ENCODE measurements at places on chromosomes 1 and 21.

DNA sequence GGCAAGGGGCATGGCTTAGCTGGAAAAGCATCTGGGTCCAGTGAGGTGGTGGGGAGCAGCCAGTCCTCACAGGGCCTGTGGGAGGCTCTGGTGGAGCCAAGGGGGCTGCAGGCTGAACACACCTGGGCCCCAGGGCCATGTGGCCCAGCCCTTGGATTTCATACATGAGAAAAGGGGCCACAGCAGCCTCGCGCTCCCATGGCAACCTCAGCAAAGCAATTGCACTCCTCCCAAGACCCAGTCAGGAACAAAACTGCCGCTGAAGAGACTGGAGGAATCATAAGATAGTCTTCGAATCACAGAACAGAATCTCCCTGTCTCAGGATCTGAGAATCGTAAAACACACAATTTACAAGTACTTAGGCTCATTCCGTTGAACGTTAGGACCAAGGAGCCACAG lies 24.6 kb downstream of the LRP8 start:
- no peak for DNase-seq

DNA sequence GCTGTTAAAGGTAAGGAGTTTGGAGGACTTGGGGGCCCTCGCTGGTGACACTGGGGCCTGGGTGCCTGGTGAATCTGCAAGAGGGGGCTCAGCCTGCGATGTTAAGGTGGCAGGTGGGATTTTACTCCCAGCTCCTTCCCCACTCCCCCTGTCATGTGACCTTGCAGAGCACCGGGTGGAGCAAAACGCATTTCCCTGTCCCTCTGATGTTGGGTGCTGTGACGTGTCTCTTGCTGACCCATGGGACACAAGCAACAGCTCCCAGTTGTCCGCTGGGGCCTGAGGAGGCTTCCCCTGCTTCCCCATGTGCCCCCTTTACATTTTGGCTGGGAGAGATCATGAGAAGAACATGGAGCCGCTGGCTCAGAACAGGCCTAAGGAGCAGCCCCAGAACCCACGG lies 319.0 kb downstream of the MATN1 start:
- DNase-seq, result no peak

DNA sequence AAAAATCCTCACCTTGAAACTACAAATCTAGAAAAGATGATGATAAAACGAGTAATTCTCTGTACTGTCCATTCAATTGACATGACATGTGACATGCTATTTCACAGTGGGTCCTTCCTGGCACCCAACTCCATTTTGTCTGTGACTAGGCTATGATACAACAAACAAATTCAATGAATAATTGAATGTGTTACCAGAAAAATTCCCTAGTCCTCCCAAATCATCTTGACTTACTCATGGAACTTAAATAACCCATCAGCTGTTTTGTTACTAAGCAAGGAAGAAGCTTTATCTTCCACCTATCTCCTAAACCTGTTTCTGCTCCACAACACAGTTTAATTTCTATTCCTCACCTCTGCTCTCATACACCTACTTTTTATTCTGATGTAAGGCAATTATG lies 30.4 kb downstream of the B3GALNT2 start:
- DNase-seq, result no peak

GRCh38 chr1:48936436-48936835 lies 159.7 kb upstream of the BEND5 start:
- DNase-seq, result no peak

GRCh38 chr1:228048659-228049298 lies 33.7 kb upstream of the ARF1 start:
- DNase-seq, result no peak

DNA sequence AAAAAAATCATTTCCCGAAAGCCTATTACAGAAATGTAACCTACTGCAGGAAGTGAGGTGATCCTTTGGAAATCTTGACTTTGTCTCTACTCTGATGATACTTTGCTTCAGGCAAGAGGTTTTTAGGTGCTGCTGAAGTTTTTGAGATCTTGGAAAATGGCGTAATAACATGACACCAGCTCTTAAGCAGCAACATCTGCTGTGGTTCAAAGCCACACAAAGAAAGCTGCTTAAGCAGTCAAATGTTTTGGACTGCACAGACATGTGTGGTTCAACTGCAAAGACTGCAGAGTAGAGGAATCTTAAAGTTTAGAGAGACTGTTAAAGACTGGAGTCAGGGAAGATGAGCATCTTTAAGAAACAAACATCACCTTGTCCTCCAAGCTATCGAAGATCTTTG lies 139.0 kb downstream of the RASAL2 start:
- no peak for DNase-seq

DNA sequence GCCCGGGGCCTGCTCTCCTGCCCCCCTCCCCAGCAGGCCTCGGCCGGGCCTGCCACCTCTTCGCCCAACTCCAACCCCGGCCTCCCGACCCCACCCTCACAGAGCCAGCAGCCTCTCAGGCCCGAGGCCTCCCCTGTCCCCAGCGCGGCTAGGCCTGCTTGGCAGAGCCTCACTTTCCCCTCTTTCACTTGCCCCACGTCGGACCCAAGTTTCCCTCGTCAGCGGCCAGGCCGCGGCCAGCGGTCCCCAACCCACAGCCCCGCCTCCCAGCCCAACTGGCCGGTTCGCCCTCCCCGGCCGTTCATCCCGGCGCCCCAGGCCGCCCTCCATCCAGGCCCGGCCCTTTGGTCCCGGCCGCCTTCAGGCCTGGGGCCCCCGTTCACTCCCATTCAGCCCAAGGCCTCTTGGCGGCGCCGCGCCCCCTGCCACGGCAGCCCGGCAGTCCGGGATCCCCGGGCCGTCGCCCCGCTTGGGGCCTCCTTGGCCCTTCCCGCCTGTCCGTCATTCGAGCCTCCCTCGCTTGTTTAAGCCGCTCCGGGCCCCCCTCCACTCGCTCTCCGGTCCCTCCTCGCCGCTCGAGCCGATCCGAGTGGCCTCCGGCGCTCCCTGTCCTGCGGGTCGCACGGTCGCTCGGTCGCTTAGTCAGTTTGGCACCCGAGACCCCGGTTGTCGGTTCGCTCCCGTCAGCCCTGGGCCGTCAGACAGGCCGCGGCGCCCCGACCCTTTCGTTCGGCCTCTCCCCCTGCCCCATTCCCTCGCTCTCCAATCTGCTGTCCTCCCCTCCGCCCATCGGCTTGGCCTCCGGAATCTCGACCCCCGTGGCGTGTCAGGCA lies 1.4 kb downstream of the LRRC41 start:
- peak; percentile 34 for DNase-seq

- DNase-seq, result no peak
Observed at GRCh38 chr1:52554756-52555155, 1.9 kb upstream of the TUT4 start.

GRCh38 chr1:36135330-36135667 lies 10.3 kb upstream of the COL8A2 start:
- no peak for DNase-seq

DNA sequence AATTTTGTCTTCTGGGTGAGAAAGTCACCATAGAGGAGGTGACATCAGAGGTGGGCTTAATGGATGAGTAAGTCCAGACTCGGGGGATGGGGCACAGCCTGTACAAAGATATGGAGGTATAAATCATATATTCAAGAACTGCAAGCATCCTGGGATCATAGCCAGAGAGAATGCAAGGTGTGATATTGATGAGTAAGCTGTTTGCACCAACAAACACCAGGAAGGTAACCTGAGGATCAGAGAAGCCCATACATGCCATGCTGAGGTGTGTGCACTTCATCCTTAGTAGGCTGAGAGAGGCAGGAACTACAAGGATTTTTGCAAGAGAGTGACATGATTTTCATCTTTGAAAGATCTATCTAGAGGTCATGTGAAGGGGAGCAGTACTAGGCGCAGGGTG lies 306.4 kb downstream of the HHAT start:
- no peak for DNase-seq

- no peak for DNase-seq
Observed at GRCh38 chr21:33373451-33373850, 29.8 kb upstream of the IFNGR2 start.

- no peak for DNase-seq
Observed at GRCh38 chr1:106937104-106937503, 119.4 kb upstream of the PRMT6 start.

DNA sequence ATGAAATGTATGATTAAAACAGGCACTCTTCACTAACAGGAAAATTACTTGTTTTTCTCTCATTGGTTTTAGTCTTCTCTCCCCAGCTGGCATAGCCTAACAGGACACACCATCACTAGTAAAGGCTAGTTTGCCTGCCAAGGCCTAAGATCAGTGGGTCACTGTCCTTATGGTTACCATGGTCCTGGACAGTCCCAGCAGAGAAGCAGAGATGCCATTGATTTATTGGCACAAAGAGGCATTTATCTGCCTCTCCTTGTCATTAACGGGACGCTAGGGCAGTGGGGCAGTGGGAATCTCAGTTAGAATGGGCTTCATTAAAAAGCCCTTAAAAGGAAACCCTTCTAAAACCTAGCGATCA lies 13.9 kb downstream of the CD247 start:
- no peak for DNase-seq

- no peak for DNase-seq
Observed at GRCh38 chr1:232725305-232726047, 79.7 kb upstream of the MAP10 start.

DNA sequence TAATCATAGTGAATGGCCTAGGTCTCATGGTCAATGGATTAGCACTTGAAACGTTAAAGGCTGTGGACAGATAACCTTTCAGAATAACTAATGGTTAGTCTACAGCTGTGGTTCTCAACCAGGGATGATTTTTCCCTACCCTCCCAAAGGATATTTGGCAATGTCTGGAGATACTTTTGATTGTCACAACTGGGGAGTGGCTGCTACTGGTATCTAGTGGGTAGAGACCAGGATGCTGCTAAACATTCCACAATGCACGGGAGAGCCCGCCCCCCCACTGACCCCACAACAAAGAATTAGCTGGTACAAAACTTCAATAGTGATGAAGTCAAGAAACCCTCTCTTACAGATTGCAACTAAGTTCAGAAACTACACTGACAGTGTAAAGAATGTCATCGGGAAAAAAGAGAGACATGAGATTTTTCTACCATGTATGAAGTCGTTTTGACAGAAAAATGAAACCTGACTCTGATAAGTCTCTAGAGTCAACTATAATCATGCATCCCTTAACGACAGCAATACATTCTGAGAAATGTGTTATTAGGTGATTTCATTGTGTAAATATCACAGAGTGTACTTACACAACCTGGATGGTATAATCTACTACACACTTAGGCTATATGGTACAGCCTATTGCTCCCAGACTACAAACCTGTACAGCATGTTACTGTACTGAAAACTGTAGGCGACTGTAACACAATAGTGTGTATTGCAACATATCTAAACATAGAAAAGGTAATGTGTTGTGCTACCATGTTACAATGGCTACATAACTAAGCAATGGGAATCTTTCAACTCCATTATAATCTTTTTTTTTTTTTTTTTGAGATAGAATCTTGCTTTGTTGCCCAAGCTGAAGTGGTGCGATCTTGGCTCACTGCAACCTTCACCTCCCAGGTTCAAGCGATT lies 49.7 kb upstream of the PRDX6 start:
- no peak for DNase-seq

GRCh38 chr1:32992489-32993323 lies 28.1 kb upstream of the RNF19B start:
- peak; percentile 86 for DNase-seq

GRCh38 chr21:29390778-29391177 lies 92.1 kb downstream of the BACH1 start:
- no peak for DNase-seq

DNA sequence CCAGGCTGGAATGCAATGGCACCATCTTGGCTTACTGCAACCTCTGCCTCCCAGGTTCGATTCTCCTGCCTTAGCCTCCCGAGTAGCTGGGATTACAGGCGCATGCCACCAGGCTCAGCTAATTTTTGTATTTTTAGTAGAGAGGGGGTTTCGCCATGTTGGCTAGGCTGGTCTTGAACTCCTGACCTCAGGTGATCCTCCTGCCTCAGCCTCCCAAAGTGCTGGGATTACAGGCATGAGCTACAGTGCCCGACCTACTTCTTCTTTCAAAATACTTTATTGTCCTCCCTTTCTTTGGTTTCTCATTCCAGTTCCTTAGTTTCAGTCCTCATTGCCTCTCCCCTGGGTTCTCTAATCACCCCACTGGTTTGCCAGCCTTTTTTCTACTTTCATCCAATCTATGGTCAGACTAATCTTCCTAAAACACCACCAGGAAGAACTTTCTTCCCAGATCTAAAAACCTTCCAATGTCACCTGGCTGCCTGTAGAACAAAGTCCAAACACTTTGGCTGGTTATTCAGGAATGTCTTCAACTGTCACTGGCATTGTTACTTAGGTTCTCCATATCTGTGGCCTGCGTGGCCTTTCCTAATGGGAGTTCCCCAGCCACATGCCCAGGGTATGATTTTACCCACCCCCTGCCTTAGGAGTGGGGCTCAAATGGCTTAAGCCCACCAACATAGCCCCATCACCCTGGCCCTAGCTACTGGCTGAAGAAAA lies 29.0 kb upstream of the SLC30A1 start:
- DNase-seq, result no peak

DNA sequence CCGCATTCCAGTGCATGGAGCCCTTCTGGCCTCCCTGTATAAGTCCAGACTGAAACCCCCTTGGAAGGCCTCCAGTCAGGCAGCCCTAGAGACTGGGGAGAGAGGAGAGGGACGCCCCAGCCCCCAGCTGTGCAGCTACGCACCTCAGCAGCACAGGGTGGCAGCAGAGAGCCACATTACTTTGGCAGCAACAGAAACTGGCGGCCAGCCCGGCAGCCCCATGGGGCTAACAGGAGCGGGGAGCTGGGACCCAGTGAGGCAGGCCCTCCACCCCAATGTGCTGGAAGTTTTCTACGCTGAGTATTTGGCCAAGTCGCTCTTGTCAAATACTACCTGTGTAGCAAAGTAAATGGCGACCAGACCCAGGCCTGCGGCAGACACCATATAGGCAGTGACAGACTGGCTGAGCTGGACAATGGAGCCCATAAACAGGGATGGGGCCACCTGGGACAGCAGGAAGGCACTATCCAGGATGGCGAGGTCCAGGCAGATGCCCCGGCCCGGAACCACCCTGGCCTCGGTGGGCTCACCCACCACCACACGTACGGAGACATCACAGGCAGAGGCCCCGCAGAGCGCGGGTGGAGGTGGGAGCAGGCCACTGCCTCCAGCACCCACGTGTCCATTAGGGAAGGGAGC lies 21.2 kb downstream of the SLC45A3 start:
- peak; percentile 77 for DNase-seq

- no peak for DNase-seq
Observed at GRCh38 chr1:42463921-42464320, 835 bp downstream of the CCDC30 start.

DNA sequence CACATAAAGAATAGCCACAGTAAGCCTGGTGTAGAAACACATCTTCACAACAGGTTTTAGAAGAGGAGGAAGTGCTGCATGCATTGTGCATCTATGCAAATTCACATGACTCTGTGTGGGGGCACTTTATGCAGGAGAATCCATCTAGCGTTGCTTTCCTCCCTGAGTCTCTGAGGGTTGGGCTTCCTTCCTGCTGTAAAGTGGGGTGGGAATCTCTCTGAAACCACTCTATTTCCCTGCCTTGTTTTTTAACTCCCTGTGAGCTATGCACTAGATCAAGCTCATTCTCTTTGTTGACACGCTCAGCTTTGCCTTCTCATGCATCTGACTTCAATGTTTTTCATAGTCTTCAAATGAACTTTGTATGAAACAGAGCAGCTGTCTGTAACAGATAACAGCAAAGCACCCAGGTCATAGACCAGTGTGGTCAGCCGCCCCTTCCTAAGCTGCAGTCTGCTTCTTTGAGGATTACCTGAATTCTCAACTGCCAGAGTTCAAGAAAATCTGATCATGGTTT lies 102.7 kb upstream of the DPH5 start:
- DNase-seq, result peak; percentile 37

- DNase-seq, result no peak
Observed at GRCh38 chr1:79929356-79929755, 922.8 kb upstream of the ADGRL4 start.
